ENCODE measurements at places on chromosomes 5 and 9.

DNA sequence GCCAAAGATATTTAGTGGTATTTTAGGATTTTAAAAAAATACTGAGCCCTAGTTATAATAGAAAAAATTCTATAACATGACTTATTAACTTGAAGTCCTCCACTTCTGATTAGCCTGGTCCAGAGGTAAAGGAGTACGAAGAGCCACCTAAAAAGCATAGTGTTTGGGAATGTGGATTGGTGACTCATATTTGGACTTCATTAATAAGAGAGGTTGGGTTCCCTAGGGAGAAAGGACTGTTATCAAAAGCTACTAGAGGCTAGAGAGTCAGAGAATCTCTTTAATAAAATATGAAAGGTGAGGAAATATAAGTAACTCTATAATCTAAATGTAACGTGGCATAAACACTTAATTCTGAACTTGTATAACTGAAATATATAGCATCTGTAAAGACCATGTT lies 180.7 kb upstream of the TARS1 start:
- no peaks in the 10 kb centered on the region for H3K36me3 ChIP-seq
- H3K27me3 ChIP-seq = no peaks in the 10 kb centered on the region
- H3K4me3 ChIP-seq = no peak overlapping the region
- no peaks in the 10 kb centered on the region for H3K4me1 ChIP-seq
- H3K27ac ChIP-seq = no peak overlapping the region
- DNase-seq = no peak

DNA sequence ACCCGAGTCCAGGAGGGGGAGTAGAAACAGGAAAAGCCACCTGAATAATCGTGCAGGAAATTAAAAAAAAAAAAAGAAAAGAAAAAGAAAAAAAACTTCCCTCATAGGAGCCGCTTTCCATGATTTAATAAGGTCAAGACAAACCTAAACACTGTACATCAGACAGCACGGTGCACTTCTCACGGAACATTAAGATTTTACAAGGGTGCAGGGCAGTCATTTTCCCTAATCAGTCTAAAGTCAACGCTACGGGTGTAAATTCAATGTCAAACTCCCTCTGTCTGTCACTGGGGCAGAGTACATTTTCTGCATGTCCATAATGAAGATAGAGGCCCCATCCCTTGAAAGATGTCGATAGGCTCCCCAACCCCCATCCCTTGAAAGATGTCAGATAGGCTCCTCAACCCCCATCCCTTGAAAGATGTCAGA lies 139.7 kb downstream of the TSSK1B start:
- H3K27ac ChIP-seq = no peak overlapping the region
- DNase-seq = no peak
- H3K36me3 ChIP-seq = peaks cover 3% of the 10 kb centered on the region
- H3K4me3 ChIP-seq = peak overlapping the region; percentile 89
- peaks cover 18% of the 10 kb centered on the region for H3K4me1 ChIP-seq
- peaks cover 66% of the 10 kb centered on the region for H3K27me3 ChIP-seq

DNA sequence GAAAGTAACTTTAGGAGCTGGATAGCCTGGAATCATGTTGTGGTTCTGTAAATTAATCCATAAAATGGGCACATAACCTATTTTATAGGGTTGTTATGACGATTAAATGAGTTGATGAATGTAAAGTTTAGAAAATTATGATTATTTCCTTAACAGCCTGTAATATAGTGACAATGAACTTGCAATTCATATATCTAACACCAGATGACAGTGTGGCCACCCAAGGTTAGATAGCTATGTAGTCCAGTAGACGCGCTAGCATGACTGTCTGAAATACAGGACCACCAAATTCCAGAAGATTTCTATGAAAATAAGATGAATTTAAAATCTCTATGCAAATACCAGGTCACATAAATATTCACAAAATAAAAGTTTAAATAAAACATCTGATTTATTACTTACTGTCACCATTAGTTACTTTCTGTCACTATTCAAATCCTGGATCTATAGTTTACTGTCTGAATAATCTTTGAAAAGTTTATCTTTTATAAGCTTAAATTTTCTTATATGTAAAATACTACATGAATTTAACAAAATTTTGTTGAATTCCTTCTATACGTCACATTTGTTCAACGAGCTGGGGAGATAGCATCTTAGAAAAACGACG lies 26.1 kb upstream of the MACIR start:
- no peak for DNase-seq
- peaks cover 35% of the 10 kb centered on the region for H3K27me3 ChIP-seq
- no peak overlapping the region for H3K27ac ChIP-seq

DNA sequence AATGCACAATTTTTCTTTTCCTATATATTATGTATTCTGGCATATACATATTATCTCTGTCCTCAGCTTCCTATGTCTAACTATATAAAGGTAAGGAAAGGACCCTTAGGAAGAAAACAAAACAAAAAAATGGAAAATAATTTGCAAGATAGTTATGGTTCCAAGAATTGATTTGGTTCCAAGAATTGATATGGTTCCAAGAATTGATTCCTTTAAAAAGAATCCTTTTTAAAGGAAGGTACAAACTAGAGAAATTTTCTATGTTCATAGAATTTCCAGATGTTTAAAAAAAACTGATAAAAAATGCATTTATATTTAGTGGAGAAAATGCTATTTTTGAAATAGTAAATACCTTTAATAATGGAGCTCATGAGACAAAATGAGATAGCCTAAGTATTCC lies 12.1 kb downstream of the LYRM7 start:
- peaks cover 14% of the 10 kb centered on the region for H3K36me3 ChIP-seq
- H3K4me1 ChIP-seq = peaks cover 4% of the 10 kb centered on the region
- no peak for DNase-seq
- H3K27me3 ChIP-seq = no peaks in the 10 kb centered on the region
- no peak overlapping the region for H3K4me3 ChIP-seq
- H3K27ac ChIP-seq = no peak overlapping the region

DNA sequence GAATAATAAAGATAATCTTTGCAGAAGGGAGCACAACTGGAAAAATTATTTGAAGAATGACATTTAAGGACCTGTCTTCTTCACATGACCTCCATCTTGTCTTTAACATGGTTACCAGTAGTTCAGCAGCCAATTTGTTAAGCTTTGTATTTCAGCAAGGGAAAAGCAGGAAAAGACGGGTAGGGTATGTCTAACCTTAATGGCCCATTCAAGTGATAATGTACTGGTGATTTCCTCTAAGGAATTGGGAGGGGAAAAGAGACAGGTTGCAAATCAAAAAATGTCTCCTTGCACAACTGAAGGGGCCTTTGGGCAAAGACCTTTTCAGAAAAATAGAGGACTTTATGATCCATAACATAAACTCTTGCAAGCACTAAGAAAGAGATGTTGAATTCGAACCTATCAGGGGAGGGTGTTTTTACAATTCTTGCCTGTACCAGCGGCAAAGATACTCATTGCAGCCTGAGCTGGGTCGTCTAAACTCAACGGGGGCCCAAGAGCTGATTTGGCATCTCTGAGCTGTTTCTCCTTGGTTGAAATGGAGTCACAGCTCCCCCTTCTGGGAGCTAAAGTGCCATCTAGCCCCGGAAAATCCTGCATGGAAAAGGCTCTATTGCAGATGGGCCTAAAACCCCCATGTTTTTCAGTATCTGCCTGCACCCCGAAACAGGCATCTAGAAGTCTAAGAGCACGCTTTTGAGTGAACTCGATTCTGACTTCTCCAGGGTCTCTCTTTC lies 3.8 kb downstream of the BRINP1 start:
- H3K4me1 ChIP-seq = no peaks in the 10 kb centered on the region
- H3K27me3 ChIP-seq = peaks cover 14% of the 10 kb centered on the region
- no peak for DNase-seq
- H3K36me3 ChIP-seq = no peaks in the 10 kb centered on the region

GRCh38 chr9:97293207-97293721 lies 14.2 kb upstream of the CCDC180 start:
- DNase-seq = no peak
- no peaks in the 10 kb centered on the region for H3K27me3 ChIP-seq
- peaks cover 2% of the 10 kb centered on the region for H3K36me3 ChIP-seq
- no peak overlapping the region for H3K27ac ChIP-seq
- no peaks in the 10 kb centered on the region for H3K4me1 ChIP-seq
- no peak overlapping the region for H3K4me3 ChIP-seq

DNA sequence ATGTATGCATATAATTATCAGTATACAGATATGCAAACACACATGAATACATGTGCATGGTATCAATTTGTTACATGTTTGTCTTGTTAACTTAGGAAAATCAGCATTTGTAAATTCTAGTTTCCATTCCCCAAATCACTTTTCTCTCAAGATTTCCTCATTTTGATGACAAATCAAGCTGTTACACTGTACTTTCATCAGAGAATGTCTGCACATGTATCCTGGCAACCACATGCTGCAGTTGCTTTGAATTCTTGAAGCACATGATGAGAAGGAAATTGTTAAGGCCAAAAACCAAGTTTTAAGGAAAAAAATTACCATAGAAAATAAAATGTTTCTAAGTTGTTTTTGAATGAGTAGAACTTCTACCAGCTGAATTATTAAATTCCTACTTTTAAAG lies 1834.5 kb downstream of the EFNA5 start:
- H3K27me3 ChIP-seq = no peaks in the 10 kb centered on the region
- no peaks in the 10 kb centered on the region for H3K36me3 ChIP-seq
- H3K27ac ChIP-seq = no peak overlapping the region
- H3K4me3 ChIP-seq = no peak overlapping the region
- no peaks in the 10 kb centered on the region for H3K4me1 ChIP-seq

DNA sequence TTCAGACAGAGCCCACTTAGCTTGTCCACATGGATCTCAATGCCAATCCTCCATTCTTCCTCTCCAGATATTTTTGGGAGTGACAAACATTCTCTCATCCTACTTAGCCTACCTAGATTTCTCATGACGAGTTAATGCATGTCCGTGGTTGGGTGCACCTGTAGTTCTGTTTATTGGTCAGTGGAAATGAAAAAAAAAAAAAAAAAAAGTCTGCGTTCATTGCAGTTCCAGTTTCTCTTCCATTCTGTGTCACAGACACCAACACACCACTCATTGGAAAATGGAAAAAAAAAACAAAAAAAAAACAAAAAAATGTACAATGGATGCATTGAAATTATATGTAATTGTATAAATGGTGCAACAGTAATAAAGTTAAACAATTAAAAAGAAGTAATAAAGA lies 59.0 kb downstream of the BASP1 start:
- H3K27ac ChIP-seq = no peak overlapping the region
- no peaks in the 10 kb centered on the region for H3K36me3 ChIP-seq
- no peak for DNase-seq

DNA sequence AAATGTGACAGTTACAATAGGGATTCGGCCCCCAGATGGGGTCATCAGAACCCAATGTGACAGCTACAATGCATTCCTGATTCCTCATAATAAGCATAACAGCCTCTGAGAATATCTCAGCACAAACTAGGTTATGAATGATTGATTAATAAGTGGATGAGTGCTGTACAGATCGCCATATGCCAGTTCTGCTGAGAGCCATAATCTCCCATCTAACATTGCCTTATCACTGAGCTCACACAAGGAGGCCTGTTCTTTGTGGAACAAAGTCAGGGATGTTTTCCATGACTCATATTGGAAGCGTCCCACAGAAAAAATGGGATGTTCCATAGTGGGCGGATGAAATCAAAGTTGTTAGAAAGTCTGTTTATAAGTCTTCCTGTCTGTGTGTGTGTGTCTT lies 89.6 kb downstream of the KIF4B start:
- no peaks in the 10 kb centered on the region for H3K36me3 ChIP-seq
- H3K4me1 ChIP-seq = no peaks in the 10 kb centered on the region
- H3K27ac ChIP-seq = no peak overlapping the region
- H3K4me3 ChIP-seq = no peak overlapping the region

- H3K27ac ChIP-seq = no peak overlapping the region
- no peaks in the 10 kb centered on the region for H3K27me3 ChIP-seq
- H3K4me3 ChIP-seq = no peak overlapping the region
- H3K4me1 ChIP-seq = peaks cover 20% of the 10 kb centered on the region
Observed at GRCh38 chr9:130069048-130069447, 15.3 kb downstream of the GPR107 start.

GRCh38 chr9:73167614-73168013 lies 15.9 kb downstream of the ANXA1 start:
- no peaks in the 10 kb centered on the region for H3K27me3 ChIP-seq
- H3K4me3 ChIP-seq = no peak overlapping the region
- DNase-seq = no peak
- H3K27ac ChIP-seq = no peak overlapping the region
- peaks cover 46% of the 10 kb centered on the region for H3K36me3 ChIP-seq
- peaks cover 15% of the 10 kb centered on the region for H3K4me1 ChIP-seq

- H3K4me3 ChIP-seq = no peak overlapping the region
- H3K36me3 ChIP-seq = no peaks in the 10 kb centered on the region
- H3K4me1 ChIP-seq = no peaks in the 10 kb centered on the region
- H3K27me3 ChIP-seq = peaks cover 3% of the 10 kb centered on the region
- H3K27ac ChIP-seq = no peak overlapping the region
- DNase-seq = no peak
Observed at GRCh38 chr5:65858316-65858715, 68.1 kb upstream of the ERBIN start.

- DNase-seq = no peak
- H3K4me1 ChIP-seq = no peaks in the 10 kb centered on the region
- no peaks in the 10 kb centered on the region for H3K36me3 ChIP-seq
- no peaks in the 10 kb centered on the region for H3K27me3 ChIP-seq
- H3K27ac ChIP-seq = no peak overlapping the region
Observed at GRCh38 chr5:137393196-137393993, 105.7 kb downstream of the SPOCK1 start.

DNA sequence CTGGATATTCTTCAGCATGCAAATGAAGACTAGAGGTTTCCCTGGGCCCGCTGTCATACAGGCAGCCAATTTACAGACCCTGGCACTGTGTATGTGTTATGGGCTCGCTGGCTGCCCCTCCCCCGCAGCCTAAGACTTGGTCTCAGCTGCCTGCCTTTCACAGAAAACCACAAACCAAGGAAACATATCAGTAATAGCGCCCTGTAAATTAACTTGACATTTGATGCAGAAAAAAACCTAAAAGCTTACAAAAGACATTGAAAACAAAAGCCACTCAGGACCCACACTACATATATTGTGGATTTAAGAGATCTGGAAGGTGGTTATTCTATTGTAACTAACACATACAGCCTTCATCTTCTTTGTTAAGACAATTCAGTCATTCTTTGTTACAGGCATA lies 287.0 kb upstream of the TMEM161B start:
- no peaks in the 10 kb centered on the region for H3K4me1 ChIP-seq
- H3K4me3 ChIP-seq = no peak overlapping the region
- no peaks in the 10 kb centered on the region for H3K36me3 ChIP-seq
- peaks cover 8% of the 10 kb centered on the region for H3K27me3 ChIP-seq
